ENCODE measurements at places on chromosomes 1 and 21. TPM values are rescaled to one million over a fixed set of nuclear protein-coding genes. Genes with fewer than 3 reads are reported as not detected.

DNA sequence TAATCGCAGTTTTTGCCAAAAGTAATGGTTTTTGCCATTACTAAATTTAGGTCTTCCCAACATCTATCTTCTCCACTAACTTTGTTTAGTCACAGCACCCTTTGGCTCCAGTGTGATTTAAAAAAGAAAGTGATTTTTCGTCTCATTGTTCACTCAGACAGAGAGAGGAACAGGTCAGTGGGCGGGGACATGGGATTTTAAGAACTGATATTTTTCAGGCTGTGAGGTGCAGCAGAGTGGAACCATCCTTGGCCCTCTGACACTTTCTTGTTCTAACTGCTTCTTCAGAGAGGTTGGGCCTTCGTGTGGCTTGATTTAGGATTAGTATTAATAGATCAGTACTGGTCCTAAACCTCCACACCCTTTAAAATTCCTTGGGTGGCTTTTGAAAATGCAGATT, 38.8 kb downstream of the CASQ2 start:
- no peak for DNase-seq

DNA sequence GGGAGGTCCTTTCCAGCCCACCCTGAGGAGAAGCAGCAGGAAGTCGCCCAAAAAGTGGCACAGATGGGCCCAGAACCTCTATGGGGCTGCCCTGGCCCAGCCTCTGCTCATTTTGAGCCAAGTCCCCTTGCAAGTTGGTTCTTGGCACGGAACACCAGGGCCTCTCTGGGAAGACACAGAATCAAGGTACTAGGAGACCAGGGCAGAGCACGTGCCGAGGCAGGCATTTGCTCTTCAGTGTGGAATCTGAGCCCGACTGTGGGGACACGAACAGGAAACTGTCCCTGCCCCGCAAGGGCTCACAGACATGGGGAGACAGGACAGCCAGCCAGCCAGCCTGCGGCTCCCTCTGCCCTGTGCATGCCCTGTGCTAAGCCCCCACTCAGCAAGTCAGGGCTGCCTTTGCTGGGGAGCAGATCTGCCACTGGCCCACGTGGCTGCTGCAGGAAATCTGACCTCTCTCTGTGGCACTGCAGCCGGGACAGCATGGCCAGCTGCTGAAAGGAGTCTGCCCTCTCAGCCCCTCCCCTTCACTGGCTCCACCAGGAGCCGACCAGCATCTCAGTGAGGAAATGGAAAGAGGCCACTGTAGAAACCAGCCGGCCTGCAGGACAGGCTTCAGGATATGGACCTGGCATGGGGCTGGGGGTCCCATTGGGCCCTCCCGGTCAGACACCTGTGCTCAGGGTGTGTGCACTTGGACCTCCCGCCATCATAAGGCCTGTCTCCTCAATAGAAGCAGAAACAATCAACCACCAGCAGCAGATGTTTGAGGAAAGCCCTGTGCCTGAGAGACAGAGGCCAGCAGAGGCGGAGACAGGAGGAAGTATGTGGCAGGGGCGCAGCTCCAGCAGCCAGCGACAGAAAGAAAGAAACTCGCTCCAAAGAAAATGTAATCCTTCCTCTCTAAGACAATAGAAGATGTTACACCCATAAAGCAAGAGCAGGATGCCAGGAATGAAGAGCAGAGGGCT, 3.7 kb downstream of the ARHGEF16 start:
- DNase-seq: no peak

- DNase-seq: peak; percentile 53
Measured at GRCh38 chr1:166902279-166902678, 26.2 kb upstream of the TADA1 start.

- peak; percentile 67 for DNase-seq
Measured at GRCh38 chr1:1573843-1574720, 581 bp downstream of the SSU72 start.

GRCh38 chr21:17467392-17467791, 45.5 kb upstream of the CXADR start:
- DNase-seq: no peak

DNA sequence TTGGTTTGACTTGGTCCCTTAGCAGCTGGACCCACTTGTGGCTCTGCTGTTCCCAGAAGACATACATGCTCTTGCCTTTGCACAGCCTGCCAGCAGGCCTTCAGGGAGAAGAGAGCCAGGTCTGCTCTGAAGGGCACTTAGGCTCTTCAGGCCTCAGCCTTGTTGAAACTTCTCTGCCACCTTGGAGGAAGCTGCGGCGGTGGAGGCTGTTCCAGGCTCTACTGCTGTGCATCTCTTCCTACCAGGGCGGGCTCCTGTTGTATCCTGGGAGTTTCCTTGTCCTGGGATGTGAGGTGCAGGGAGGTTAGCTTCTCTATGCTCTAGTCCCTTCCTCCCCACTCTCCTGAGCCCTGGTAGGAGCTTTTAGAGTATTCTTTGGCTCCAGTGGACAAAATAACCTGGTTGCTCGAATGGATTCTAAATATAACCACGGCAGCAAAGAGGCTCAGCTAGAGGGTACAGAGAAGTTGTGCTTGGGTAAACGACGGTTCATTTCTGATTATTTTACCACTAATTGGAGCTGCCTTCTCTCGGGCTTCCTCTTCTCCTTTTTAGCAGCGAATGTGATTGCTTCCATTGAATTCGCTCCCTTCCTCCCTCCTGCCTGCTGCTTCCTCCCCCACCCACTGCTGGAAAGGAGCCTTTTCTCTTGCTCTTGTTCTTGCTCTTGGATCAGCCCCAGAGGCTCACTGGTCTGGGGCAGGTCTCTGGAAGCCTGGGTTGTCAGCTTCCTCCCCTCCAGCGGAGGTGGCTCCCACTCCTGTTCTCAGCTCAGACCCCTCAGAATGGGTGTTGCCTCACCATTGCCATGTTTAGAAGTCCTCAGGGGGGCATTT, 126.6 kb upstream of the CACNA1E start:
- no peak for DNase-seq

DNA sequence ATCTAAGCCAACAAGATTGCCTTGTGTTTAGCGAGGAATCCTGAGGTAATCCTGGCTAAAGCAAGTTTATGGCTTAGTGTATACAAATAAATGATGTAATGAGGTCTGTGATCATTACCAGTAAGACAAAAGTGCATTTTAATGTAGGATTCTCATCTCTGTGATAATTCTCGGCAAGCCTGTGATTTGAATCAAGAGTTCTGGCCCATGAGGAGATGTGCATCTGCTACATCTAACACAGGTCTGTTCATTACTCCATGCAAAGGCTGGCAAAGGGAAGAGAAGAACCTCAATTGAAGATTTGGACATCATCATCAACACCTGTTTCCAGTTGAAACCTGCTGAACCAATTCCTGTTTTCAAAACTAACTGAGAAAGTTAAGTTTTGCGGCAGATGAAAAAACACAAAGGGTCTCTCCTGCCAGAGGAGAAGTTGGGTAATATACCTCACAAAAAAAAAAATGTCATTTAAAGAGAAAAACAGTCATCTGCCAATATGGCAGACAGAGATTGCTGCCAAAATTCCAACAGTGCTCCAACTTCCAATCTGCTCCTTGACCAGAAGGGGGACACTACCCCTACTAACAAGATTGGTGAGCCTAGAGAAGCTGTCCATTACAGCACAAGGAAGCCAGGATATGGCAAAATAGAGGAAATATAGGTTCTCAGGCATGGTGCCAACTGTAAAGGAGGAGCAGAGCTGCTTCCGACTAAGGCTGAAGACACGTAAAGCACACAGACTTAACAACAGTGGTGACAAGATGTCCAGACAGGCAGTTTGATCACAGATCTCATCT, 453.7 kb downstream of the TTLL7 start:
- DNase-seq: peak; percentile 8

- DNase-seq: no peak
Measured at GRCh38 chr1:115419571-115419970, 81.5 kb upstream of the NGF start.

- DNase-seq: no peak
Measured at GRCh38 chr1:2632561-2633361, at the start of gene MMEL1. Gene MMEL1 (minus strand): TSS chr1:2633016. CDS start chr1:2629484, 3,532 bp downstream.

DNA sequence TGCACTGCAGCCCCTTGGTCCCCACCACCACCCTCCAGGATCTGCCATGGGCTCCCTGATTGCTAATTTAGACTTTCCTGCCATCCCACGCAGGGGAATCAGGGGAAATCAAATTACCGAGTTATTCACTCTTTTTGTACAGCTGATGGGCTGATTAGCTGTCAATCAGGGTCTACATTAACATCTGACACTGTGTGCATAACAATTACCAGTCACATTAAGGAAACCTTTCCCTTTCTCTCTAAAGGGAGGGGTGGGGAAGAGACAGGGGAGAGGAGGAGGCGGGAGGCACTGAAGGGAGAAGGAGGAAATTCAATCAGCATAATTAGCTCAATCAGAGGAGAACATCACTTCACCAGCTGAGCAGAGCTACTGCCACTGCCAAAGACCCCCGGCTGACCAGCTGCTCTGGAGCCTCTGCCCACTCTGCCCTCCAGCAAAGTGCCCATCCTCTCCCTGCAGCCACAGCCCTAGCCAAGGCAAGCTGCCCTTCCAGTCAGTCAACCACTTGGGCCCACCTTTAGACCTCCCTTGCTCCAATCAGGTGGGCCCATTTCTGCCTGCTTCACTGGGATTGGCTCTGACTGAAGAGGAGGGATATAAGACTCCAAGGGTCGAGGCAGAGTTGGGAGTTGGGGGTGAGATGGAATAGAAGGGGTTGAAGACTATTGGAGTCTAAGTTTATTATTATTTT, 199.3 kb upstream of the ZC3H12A start:
- DNase-seq: no peak

- peak; percentile 32 for DNase-seq
Measured at GRCh38 chr1:31238986-31239613, 587 bp downstream of the NKAIN1 start.

GRCh38 chr21:17783481-17784179, 35.5 kb downstream of the C21orf91 start:
- DNase-seq: no peak

GRCh38 chr1:41842326-41842725, 76.4 kb downstream of the HIVEP3 start:
- no peak for DNase-seq

GRCh38 chr1:110118636-110119396, 6.6 kb downstream of the UBL4B start:
- no peak for DNase-seq

DNA sequence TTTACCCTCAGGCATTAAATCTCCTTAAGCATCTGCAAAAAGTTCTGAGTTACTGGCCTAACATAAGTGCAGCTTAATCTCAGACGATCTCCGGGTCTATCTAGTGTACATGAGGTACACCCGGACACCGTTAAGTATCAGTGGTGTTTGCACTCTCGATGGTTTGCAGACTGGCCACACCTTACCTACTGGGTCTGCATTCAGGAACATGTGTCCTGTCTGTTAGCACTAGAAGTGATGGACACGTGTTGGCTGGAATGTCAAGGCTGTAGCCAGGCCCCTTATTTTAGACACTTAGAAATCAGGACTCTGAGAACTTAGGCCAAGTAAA, 783 bp upstream of the AGL start:
- DNase-seq: no peak

- no peak for DNase-seq
Measured at GRCh38 chr1:114314098-114314497, 160.4 kb upstream of the SYT6 start.

GRCh38 chr1:216462066-216462775, 39.0 kb upstream of the USH2A start:
- DNase-seq: no peak

- no peak for DNase-seq
Measured at GRCh38 chr21:37940691-37941090, 24.4 kb upstream of the KCNJ6 start.

APOBEC4 gene
- not detected for total RNA-seq

FBLIM1 gene
- total RNA-seq: 59.7 TPM

ADAMTS4 gene
- total RNA-seq: 0.91 TPM

FAM72D gene
- total RNA-seq: 5.5 TPM

CYP4X1 gene
- total RNA-seq: 0.77 TPM

ACOT11 gene
- total RNA-seq: 1.3 TPM

IVL gene
- total RNA-seq: 0.06 TPM

MPZ gene
- total RNA-seq: 0.57 TPM

NBPF6 gene
- total RNA-seq: not detected

AMY2A gene
- total RNA-seq: not detected

Data from Daoy (cell line).